ENCODE measurements at places on chromosomes 2 and 18. TPM values are rescaled to one million over a fixed set of nuclear protein-coding genes. Genes with fewer than 3 reads are reported as not detected.

DNAH6 gene
- 1.2 TPM for total RNA-seq

CXCR4 gene
- 1,661 TPM for total RNA-seq

DNA sequence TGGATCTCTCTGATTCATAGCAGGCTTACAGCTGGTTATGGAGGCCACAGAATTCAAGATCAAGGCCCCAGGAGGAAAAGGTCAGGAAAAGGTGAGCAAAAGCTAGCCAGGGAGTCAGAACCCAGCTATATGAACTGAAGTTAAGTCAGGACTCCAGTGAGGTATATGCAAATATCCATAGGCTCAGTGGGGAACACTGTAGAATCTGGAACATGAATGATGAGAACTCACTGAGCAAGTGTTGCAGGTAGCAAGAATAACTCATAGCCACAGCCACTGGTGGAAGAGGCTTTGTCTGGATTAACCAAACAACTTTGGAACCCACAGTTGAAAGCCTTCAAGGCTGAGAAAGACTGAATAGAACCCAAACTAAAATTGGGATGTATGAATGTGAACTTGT lies 24.7 kb downstream of the COBLL1 start:
- DNase-seq, result no peak

- peak; percentile 60 for DNase-seq
Measured at GRCh38 chr2:172462373-172462848, 35.0 kb downstream of the ITGA6 start.

SLC16A14 gene
- total RNA-seq, result 0.63 TPM

STRN gene
- 20.8 TPM for total RNA-seq

Measured in CD4-positive, alpha-beta T cell (primary cell).